ENCODE measurements at places on chromosomes 12 and 14.

DNA sequence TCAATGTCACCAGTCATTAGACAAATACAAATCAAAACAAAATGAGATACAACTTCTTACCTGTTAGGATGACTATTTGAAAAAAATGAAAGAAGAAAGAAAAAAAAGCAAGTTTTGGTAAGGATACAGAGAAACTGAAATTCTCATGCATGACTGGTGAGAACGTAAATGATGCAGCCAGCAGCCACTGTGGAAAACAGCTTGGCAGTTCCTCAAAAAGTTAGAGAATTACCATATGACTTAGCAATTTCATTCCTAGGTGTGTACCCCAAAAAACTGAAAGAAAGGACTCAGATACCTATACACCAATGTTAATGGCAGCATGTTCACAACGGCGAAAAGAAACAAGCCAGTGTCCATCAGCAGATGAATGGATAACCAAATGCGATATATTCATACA lies 26.6 kb downstream of the NINJ2 start:
- DNase-seq: no peak

GRCh38 chr12:80226576-80226975 lies 127.2 kb downstream of the OTOGL start:
- DNase-seq: no peak

DNA sequence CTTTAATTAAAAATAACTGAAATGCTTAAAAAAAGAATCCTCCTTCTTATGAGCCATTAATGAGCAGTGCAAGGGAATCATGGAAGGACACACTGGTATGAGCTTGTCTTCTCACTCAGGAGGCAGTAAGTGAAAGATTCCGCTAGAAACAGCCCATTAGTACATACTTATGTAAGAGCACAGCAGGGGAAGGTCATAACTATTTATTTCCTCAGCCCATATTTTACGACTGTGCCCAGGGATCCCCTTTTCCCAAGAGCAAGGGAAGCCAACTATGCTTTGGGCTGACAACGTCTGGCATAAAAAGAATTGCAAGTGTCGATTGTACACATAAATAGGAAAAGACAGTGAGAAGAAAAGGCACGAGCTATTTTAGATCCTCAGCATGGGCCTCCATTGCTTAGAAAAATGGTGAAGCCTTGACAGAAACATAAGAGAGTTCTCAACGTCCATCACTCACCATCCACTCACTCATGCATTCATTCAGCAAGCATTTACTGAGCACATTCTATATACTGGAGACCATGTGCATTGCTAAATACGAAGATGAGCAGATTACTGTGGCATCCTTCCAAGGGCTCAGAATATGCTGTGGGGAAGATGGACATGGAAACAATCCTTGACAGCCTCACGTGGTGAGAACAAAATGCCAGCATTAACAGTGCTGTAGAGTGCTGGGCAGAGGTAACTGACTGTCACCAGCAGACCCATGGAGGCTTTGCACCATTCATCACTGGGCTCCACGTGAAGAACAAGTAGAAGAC lies 152.7 kb downstream of the NTF3 start:
- no peak for DNase-seq

DNA sequence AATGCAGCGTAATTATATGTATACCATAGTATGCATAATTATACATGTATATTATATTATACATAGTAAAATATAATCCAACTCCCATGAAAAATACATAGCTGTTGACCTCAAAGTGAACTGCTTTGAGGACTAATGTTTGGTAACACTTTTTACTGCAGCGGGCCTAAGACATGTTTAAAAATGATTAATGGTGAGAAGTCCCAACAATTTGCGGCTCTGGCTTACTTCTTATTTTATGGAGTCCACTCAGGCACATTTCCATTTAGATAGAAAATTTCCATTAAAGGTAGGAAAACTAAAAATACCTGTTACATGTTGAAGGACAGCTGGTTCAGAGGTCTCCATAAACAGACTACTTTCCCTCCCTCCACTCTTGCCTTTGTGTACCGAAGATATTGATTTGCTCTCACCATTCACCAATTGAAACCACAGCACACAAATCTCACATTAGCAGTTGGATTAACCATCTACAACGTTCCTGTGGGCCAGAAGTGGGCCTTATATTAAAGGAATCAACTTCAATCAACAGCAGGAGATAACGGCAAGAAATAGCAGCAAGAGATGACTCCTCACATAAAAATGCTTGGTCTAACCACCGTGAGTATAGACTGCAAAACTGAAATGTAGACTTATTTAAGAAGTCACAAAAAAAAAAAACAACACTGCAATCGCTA lies 14.1 kb upstream of the NT5DC3 start:
- DNase-seq: no peak

DNA sequence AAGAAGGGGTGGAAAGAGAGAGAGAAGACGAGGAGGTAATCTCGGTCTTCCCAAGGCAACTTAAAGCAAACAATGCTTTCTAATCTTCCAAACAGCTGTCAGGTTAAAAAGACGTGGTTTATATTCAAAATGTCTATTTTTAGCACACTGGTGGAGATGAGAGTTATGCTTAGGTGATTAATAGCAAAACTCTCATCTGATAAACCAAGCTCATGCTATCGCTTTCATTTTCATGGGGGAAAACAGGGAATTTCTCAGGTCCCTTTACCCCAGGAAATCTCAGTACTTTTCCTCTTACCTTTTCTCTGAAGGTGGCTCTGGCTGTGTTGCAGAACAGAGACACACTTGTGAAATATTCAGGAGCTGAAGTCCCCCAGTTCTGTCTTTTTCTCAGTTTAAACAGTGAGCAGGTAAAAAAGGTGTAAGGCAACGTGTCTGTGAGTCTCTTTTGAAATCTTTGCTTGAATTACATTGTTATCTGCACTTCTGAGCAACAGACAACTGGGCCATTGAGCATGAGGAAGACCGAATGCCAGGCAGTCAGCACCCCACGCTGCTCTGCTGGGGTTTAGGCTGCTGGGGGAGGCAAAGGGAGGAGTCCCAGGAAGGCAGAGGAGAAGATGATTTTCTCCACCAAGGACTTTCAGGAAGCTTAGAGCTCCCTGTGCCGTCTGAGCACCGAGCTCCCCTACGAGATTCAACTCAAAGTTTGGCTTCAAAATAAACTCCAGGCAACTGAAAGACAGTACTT lies 759.3 kb downstream of the BCL11B start:
- no peak for DNase-seq

- DNase-seq: no peak
These were observed 54.1 kb downstream of the PLXNC1 start for GRCh38 chr12:94202245-94203180.

DNA sequence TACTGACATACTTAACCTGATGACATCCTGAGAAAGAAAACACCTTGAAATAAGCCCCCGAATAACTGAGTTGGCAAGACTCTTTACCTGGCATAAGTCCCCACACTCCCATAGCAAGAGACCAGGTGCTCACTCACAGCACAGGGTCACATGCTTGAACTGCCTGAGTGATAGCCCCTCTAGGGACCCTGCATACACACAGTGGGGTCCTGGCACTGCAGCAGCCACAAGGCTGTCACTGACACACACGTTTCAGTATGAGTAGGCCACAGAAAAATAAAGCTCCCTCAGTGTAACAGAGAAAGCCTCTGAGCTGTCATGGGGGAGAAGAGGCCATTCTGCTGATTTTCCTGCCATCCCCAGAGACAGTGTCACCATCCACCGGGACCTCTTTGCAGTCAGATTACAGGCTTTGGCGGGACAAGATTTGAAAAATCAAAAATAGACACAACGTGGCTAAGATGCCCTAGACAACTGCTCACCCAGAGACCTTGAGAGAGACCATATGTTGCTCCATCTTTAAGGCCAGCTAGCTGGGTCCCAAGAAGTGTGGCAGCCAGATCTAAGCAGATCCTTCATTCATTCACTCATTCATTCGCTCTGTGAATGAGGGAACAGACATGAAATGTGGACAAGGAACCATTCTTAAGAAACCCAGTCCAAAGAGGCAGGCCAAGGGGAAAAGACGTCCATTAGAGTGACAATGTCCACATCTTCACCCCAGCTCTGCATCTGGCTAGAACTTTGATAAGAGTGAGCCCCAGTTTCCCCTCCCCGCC lies 1.6 kb downstream of the SCARB1 start:
- no peak for DNase-seq

DNA sequence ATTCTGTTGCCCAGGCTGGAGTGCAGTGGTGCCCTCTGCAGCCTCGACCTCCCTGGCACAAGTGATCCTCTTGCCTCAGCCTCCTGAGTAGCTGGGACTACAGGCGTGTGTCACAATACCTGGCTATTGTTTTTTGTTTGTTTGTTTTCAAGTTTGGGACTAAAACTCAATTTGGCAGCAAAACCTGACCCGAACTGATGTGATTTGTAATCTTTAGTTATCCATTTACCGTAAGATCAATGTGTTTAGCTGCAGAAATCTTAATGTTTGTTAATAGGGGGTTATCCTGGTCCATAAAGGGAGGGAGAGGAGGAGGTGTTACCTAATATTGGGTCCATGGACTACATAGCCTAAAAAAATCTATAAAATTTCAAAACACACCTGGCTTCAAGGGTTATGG lies 738 bp upstream of the C1S start:
- no peak for DNase-seq

DNA sequence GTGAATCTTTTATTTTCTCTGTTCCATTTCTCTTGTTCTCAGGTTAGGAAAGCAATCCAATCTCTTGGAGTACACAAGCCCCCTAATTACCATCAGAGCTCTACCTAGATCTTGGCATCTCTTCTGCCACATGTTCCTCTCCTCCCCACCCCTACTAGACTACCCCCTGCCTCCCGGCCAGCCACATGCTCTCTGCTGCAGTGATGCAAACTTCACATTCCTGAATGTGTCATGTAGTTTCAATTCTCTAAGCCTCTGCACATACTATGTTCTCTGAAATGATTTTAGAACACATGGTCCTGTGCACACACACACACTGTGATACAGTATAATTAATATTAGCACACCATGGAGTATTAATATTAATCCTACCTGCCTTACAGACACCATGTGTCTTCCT lies 104.6 kb downstream of the EFCAB11 start:
- no peak for DNase-seq

DNA sequence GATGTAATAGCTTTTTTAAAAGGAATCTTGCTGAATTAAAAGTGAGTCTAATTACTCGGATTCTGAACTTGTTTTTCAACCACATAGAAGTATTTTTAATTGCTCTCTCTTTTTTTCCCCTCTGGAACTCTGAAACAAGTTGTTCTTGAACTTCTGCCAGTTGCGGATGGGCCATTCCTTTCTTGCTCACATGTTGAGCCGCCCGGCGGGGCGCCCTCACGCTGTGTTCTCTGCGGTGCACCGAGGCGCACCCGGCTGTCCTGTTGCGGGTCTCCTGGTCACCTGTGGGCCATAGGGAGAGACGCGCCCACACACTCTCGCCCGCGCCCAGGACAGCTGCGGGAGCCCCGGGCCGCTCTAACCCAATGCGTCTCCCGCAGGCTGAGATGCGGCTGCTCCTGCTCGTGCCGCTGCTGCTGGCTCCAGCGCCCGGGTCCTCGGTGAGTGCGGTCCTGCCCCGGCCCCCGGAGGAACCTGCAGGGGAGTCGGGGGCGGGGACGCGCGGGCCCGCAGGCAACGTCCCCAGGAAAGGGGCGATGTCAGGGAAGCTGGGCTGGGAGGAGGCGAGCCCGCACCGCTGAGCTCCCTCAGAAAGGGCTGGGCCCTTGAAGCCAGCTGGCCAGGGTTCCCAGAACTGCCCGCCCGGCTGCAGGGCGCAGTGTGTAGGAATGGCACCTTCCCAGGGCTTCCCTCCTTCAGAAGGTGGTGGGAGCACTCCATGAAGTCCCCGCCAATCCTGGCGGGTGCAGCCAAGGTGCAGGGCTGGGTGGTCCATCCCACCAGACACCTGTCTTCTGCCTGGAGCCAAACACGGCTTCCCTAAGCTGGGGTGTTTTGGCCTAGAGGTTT lies 2.3 kb downstream of the PAPLN start:
- no peak for DNase-seq

- DNase-seq: no peak
These were observed 14.7 kb downstream of the TMEM30B start for GRCh38 chr14:61266436-61266835.

DNA sequence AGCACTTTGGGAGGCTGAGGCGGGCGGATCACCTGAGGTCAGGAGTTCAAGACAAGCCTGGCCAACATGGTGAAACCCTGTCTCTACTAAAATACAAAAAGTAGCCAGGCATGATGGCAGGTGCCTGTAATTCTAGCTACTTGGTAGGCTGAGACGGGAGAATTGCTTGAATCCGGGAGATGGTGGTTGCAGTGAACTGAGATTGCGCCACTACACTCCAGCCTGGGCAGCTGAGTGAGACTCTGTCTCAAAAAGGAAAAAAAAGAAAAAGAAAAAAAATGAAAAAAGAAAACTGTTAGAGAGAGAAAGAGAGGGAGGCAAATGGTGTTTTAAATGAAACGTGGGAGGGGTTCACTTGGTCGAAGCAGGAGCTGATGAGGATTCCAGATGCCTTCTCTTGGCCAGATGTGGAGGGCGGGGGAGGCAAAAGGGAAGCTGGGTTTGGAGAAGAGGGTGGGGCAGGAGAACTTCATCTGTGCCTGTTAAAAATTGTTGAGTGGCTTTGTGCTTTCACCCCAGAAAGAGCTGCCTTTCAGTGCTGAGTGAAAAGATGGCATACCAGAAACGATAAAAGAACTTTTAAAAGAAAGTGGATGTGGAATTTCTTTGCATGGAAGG lies 1.1 kb downstream of the EMP1 start:
- DNase-seq: no peak

DNA sequence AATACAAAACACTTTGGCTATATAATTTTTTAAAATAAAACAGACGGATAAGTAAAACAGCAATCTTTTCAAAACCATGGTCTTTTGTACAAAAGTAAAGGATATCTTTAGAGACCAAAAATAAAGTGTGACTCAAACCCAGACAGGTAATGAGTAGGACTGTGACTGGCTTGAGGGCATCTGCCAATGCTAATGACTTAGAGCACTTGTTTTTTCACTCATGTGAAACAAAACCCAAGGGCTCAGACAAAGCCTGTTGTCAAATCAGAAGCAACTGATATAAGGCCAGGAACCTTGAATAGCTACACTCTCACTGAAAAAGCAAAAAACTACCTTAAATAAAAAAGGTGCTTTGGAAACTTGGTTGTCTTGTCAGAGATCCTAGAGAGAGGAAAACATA lies 357.4 kb downstream of the TMEM117 start:
- peak; percentile 18 for DNase-seq

GRCh38 chr12:32588604-32589003 lies 90.5 kb upstream of the DNM1L start:
- DNase-seq: no peak

DNA sequence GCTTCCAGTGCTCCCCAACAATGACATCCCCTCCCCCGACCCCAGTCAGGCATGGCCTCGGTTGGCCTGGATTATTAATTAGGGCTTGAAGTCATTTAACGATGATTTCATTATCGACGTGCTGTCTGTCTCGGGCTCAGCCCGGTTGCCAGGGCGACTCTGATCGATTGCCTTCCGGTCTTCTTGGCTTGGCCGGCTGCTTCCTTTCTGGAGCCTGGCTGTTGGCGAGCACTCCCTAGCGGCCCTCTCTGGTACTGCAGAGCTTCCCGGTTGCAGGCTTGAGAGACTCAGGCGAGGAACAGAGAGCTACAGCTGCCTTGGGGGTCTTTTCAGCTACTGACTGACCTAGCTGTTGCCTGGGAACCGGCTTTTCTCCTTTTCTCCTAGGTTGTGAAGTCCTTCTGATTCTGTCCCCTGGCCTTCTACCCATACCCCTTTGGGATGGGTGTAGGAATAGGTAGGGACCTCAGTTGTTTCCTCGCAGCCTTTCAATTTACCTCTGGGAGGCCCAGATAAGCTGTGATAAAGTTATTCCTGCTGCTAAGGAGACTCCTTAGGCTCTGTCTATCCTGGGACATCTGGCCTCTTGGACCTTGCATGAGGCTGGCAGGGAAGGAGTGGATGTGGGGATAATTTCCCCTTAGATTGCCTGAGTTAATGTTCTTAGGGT lies 5.5 kb upstream of the CISTR start:
- peak; percentile 89 for DNase-seq
